Activated CD8-positive, alpha-beta T cell treated with anti-CD3 and anti-CD28 coated beads for 36 hours (primary cell): ENCODE measurements at places on chromosomes 2 and 18. TPM values are rescaled to one million over a fixed set of nuclear protein-coding genes. Genes with fewer than 3 reads are reported as not detected.

FBLN7 gene
- 7.4 TPM for total RNA-seq

- H3K36me3 ChIP-seq = peaks cover 9% of the 10 kb centered on the region
- no peak overlapping the region for H3K4me3 ChIP-seq
- no peak for DNase-seq
Measured at GRCh38 chr2:121489911-121490583, 40.6 kb upstream of the RNU4ATAC start.

DNA sequence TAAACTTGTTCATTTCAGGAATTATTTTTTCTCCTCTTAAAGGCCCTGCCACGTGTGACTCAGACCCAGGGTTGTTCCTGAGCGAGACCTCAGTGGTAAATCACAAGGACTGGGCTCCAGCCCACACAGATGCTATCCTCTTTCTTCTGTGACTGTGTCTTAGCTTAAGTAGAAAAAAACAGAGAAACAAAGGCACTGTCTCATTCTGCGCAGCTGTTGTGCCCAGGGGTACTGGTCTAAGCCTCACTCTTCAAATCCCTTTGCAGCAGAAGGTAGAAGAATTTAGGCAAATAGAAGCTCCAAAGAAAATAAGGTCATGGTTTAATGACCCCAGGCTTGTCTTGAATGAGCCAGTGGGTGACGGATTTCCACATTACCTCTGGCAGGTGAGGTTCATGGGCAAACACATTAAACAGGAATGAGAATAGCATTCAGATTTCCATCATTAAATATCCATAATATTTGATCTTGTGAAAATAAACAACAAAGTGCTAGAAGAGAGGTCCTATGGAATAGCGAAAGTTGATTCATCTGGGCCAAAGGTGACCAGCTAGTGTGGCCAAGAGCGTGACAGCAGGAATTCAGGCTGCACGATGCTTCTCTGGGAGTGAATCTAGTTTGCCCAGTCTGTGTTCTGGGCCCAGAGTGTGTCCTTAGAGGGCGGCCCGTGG, 63.3 kb downstream of the LIPG start:
- H3K36me3 ChIP-seq = no peaks in the 10 kb centered on the region
- H3K4me1 ChIP-seq = no peaks in the 10 kb centered on the region

DNA sequence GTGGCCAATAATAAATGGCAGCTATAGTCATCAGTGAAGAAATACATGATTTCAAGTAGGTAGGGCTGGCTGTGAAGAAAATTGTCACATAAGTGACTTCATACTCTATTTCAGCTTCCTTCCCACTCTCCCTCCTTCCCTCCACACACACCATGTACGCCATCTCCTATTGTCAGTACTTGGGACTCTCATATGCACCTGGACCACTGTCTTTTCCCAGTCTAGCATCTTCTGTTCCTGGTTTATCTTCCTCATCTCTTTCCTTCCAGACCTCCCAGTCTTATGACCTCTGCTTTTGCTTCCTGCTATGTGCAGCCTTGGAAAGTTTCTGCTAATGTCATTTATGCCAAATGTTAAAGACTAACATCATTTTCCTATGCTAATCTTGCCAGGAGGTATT, 35.0 kb downstream of the HNMT start:
- no peak overlapping the region for H3K4me3 ChIP-seq
- DNase-seq = no peak
- H3K27me3 ChIP-seq = no peaks in the 10 kb centered on the region
- no peaks in the 10 kb centered on the region for H3K36me3 ChIP-seq
- no peaks in the 10 kb centered on the region for H3K4me1 ChIP-seq

DNA sequence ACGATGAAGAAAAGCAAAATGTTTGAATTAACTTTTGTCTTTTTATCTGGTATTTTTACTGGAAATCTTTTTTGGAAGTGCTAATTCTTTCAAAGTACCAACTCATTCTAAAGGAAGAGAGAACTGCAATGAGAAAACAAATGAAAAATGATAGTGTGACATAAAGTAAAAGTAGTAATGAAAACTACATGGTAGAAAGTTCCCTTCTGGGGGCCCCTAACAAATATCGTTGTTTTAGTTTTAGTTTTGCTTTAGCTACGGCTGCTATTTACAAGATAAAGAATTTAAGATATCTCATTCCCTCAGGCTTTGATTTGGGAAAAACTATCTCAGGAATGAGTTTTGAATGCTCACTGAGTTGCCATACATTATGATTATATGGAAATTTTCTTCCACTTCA, 161.4 kb downstream of the XIRP2 start:
- H3K36me3 ChIP-seq = no peaks in the 10 kb centered on the region
- no peaks in the 10 kb centered on the region for H3K4me1 ChIP-seq
- H3K27me3 ChIP-seq = peaks cover 1% of the 10 kb centered on the region

DNA sequence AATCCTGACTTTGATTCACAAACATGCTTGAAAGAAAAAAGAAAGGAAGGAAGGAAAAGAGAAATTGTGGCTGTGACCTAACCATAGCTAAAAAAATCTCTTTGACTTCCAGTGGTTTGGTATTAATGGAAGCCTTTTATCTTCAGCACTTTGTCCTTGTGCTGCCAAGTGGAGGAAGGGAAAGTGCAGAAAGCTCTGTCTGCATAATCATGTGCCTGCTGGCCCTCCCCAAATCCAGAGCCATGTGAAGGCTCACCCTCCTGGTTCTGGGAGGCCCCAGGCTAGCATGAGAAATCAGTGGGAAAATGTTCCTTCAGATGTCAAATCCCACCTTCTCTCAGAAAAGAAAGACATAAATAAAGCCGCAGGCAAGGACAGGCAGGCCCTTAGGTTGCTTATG, 48.3 kb upstream of the BMPR2 start:
- no peaks in the 10 kb centered on the region for H3K27me3 ChIP-seq
- no peaks in the 10 kb centered on the region for H3K4me1 ChIP-seq
- H3K36me3 ChIP-seq = no peaks in the 10 kb centered on the region
- no peak overlapping the region for H3K27ac ChIP-seq
